Pons (tissue), 1 donor: ENCODE measurements at places on chromosomes 12 and 14.

DNA sequence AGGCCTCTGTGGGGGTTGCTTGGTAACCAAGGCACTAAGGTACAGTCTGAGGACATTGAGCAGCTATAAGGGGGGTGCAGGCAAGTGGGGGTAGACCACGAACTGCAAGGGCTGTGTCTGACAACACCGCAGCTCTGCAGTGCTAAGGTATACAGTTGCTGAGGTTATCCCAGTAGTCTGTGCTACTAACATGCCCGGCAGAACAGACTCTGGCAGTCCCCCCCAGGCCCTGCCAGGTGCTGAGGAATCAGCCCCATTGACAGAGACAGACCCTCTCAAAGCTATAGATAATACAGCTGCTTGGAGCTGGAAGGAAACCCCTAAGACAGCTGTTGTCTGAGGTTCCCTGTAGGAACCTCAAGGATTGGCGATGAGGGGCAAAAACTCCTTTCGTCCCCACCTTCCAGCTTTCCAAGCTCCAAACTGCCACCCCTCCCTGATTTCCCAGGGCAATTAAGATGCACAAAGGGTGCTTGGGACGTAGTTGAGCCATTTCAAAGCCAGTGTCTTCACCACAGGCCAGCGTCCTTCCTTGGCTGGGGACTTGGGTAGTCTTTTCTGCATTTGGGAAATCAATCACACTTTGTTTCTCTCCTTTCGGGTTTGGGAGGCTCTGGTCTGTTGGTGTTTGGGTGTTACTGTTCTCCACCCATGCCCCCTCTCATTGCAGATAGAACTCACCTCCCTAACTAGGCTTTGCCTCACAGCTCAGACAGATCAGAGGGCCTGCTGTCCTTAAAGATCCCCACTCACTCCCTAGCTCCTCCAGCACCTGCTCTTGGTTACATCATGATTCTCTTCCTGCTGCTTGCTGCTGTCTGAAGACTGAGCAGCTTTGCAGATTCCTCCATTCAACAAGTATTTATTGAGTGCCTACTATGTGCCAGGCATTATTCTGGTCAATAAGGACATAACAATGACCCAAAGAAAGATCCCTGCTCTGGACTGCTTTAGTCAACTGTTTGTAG is 2.0 kb upstream of the MYH7 start:
- no peak for DNase-seq

- no peak for DNase-seq
Observed at GRCh38 chr12:62098132-62098531, 162.1 kb upstream of the USP15 start.

- DNase-seq: no peak
Observed at GRCh38 chr12:103102225-103102744, 144.8 kb downstream of the ASCL1 start.

DNA sequence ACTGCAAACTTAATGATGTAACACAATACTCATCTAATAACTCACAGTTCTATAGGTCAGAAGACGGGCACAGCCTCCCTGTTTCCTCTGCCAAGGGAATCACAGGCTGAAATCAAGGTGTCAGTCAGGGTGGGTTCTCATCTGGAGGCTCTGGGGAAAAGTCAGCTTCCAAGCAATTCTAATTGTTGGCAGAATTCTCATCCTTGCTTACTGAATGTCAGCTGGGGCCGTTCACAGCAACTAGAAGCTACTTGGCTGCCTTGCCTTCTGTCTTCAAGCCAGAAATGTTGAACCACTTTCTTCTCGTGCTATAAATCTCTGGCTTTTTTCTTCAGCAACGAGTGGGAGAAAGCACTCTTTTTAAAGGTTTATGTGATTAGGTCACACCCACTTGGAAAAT is 80.1 kb upstream of the PDZRN4 start:
- peak; percentile 38 for DNase-seq

DNA sequence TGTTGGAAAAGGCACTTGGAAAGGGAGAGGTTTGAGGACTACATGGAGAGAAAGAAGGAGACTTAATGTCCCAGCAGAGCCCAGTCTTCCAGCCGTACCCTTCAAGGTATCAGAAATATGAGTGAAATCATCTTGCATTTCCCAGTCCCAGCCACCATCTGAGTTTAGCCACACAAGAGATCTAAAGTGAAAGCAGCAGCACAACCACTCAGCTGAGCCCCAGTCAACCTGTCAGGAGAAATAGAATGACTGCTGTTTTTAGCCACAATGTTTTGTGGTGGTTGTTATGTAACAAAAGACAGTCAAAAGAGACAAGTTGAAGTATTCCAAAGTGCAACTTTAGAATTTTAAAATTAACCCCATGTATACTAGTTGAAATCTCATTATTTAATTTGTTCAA is 28.0 kb downstream of the DERA start:
- DNase-seq: no peak

- peak; percentile 78 for DNase-seq
Observed at GRCh38 chr12:102702447-102703114, 214.5 kb downstream of the PAH start.

DNA sequence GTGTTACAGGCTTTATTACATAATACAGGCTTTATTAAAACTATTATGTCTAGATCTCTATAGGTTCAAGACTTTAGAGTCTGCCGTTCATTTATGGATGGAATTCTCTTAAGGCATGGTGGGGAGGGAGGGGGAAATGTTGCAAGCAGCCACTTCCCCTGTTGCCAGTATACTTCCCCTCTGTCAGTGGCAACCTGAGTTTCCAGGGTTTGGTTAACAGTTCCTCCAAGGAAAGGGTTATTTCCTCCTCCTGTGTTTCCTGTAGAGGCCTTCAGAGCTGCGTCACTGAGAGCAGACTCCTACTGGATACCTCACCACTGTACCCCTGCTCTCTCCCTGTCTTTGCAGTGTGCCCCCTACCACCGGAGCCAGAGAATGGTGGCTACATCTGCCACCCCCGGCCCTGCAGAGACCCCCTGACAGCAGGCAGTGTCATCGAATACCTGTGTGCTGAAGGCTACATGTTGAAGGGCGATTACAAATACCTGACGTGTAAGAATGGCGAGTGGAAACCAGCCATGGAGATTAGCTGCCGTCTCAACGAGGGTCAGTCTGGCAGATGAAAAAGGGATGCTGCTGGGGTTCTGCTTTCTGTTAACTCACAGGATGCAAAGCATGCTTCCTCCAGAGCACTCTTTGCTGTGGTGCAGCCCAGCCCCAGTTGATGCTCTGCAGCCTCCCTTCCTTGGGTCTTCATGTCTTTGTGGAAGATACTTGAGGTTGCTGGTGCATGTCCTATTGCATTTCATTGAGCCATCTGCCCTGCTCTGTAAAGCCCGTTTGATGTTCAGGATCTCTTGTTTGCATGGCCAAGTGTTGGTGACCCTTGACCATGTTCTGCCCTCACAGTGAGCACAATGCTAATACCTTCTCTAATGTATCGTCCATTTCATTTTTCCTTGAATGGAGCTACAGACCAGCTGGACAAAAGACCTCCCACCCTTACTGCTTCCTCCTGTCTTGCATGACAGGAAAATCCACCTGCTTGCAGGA is 63.6 kb upstream of the SRSF5 start:
- DNase-seq: no peak

DNA sequence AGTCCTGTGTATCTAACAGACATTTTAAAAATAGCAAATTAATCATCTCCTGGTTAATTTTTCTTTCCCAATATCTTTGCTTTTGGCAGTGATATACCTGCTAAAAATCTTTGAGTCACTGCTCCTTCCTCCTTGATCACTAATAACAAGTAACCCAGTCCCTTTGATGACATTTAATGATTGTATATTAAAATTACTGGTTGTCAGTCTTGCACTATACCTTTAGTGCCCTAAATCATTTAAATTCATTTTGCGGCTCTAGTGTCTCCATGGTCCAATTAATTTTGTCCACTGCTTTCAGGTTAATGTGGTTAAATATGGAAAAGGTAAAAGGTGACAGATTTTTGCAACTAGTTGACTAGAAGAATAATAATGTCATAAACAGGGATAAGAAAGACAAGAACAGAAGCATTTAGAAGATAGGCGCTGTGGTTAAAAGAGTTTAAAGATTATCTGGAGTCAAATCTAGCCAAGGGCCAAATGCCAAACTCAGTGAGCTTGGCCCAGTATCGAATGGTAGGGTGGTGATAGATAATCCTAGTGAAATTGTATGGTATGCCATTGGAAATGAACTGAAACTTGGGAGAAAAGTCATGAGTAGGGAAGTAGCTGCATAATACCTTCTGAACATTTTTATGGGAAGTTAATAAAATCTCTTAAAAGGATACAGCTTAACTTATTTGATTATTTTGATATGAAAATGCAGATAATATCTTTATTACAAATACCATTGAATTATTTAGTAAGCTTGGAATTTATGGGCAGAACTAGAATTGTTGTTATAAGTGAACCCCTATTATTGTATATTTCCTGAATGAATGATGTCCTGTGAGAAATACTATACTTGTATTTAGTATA is 115.0 kb downstream of the PCNX1 start:
- DNase-seq: no peak

DNA sequence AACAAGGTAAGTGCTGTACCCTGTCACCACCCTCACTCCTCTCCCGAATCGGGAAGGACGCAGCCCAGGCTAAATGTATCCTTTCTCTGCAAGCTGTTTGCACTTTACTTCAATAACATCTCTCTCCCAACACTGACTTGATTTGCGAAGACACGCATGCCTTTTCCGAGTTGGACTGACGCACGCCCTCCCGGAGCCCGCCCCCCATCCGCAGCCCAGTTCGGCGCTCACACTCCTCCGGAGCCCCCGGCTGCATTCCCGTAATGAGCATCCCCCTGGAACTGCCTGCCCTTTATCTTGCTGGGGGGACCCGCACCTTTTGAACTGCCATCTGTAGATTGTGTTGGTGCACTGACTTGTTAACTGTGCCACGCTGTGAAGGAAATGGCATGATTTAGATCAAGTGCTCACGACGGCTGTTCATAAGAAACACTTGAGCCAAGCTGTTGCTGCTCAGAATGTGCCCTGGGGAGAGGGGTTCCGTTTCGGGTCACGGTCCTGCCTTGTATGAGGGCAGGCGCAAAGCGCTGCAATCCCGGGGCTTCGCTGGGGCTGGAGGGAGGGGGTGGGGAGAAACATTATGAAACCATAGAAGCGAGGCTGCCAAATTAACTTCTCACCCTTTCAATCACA is 176.6 kb upstream of the CDKN3 start:
- no peak for DNase-seq

- no peak for DNase-seq
Observed at GRCh38 chr12:32437095-32437515, 37.7 kb downstream of the FGD4 start.

DNA sequence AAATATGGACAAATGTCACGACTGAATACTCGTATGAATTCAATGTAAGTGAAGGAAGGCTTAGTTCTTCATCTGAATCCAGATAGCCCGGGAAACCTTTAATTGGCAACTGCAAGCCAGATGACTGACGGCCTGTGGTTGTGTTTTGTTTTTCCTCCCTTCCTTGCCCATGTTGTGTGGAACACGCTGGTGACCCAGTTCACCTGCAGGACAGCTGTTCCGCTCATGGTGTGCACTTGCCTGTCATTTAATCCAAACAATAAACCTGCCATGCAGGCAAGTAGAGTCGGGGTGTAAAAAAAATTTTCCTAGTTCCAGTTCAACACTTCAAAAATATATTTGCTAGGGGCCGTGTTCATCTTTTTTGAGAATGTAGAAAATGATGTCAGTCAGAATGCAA is 88.0 kb downstream of the TMEM132D start:
- DNase-seq: no peak

DNA sequence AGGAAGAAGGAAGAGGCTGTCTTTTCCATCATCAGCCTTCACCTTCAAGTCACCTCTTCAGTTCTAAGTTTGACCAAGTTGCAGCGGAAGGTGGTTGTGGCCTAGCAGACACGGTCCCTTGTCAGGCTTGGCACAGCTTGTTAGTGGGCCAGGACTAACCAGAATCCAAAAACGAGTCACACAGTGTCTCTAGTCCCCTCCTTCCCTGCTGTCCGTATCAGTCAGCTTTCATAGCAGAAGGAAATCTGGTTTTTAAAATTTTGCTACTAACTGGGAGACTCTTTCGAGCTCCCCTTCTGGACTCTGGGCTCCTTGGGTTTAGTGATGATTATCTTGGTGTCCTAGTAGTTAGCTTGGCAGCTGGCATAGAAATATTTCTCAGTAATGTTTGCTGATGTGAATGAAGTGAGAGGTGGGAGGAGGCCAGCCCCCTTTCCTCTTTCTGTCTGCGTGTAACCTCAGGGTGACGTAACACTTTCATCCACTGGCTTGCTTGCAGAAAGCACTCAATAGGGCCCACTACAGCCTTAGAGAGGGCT is 3.8 kb downstream of the ETV6 start:
- DNase-seq: no peak

DNA sequence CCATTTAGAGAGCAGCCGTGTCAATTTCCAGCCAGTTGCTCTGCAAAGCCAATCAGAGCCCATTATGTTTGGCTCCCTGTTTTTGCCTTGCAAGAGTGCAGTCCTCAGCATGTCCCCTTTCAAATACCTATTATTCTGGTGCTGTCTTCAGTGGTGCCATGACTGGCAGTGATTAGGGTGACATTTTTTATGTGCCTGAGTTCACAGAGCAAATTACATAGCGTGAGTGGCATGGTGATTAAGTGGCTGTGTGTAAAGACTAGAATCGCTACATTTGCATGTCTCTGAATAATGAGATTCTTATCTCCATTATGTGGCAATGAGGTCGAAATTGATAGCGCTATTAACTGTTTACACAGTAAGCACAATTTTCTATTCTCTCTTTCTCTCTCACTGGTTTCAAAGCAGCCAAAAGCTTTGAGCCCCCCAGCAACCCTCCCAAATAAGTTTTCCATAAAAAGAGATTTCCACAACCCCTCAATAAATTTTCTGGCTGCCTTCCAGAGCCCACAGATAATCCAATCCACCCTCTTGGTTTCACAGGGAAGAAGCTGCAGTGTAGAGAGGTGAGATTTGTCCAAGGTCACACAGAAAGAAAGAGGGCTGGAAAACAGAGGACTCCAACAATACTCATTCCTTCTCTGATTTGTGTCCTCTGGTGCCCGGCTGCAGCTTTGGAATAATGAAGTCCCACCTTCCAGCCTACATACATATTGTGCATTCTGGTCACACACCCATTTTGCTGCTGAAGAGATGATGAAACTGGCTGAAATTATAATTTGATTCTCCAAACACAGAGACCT is 58.8 kb upstream of the NUDT4 start:
- no peak for DNase-seq

DNA sequence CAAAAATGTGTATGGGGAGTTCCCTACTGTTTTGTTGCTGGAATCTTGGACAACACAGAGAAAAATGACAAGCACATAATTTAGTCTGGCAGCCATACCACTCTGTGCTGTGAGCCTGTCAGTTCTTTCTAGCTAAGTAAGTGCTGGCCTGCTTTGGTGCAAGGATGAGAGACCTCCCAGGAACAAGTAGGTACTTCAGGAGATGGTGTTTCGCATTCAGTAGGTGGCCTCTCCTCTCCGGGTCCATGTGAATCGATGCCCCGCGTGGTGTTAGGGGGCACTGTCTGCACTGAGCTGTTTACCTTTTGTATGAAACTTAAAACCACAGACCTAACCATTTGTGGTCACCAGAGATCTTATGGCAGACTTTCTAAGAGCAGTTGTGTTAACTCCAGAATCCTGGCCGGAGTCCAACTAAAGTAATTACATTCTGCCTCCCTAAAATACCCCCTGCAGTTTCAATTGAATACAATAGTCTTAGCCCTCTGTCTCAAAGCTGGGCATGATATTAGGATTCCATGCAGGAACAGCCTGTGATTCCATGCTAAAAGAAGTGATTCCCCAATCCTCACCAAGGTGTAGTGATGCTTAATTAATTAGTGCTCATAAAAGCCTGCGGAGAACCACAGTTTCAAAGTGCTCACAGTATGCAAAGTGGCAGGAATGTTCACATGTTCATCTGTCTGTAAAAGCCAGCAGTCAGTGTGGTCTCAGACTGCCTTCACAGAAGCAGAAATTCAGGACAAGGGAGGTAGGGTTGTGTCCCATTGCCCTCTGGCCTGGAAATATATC is 64.2 kb downstream of the LLPH start:
- DNase-seq: no peak
